ENCODE measurements at places on chromosomes 3 and 15. TPM values are rescaled to one million over a fixed set of nuclear protein-coding genes. Genes with fewer than 3 reads are reported as not detected.

- no peaks in the 10 kb centered on the region for H3K36me3 ChIP-seq
- H3K27me3 ChIP-seq: no peaks in the 10 kb centered on the region
- no peak for DNase-seq
- H3K4me3 ChIP-seq: no peak overlapping the region
- H3K27ac ChIP-seq: no peak overlapping the region
- no peaks in the 10 kb centered on the region for H3K4me1 ChIP-seq
Measured at GRCh38 chr15:27050163-27050562, 79.2 kb downstream of the GABRG3 start.

ZNF717 gene
- not detected for total RNA-seq

- H3K4me3 ChIP-seq: peak overlapping the region; percentile 20
- no peaks in the 10 kb centered on the region for H3K27me3 ChIP-seq
- no peaks in the 10 kb centered on the region for H3K4me1 ChIP-seq
- no peak overlapping the region for H3K27ac ChIP-seq
- peaks cover 13% of the 10 kb centered on the region for H3K36me3 ChIP-seq
Measured at GRCh38 chr3:189983612-189984011, 137.1 kb downstream of the P3H2 start.

DNA sequence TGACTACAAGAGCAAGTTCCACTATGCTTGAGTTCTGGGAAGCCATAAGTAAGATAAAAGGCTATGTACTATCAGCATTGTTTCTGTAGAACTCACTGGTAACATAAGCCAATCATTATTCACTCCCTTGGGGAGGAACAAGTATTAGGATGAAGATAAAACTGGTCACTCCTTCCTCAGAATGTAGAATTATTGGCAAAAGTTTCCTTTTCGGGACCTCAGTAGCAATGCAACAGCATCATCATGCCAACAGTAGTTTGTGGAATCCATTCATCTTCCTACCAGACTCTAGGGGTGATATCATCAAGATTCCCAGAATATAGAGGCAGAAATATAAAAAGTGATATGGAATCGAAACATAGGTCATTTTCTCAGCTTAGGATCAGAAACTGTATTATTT is 209.5 kb downstream of the PLOD2 start:
- H3K36me3 ChIP-seq: no peaks in the 10 kb centered on the region
- H3K4me3 ChIP-seq: no peak overlapping the region
- H3K27me3 ChIP-seq: no peaks in the 10 kb centered on the region
- no peak for DNase-seq
- H3K27ac ChIP-seq: no peak overlapping the region
- no peaks in the 10 kb centered on the region for H3K4me1 ChIP-seq

GRCh38 chr3:53377794-53378193 is 30.5 kb upstream of the DCP1A start:
- H3K27me3 ChIP-seq: no peaks in the 10 kb centered on the region
- DNase-seq: no peak
- no peaks in the 10 kb centered on the region for H3K36me3 ChIP-seq
- H3K4me3 ChIP-seq: no peak overlapping the region

GOLGA8B gene
- total RNA-seq: 30.0 TPM

PLSCR5 gene
- not detected for total RNA-seq

EPHB3 gene
- 0.80 TPM for total RNA-seq

GOLGA6A gene
- total RNA-seq: 3.3 TPM

- H3K27me3 ChIP-seq: no peaks in the 10 kb centered on the region
- H3K4me1 ChIP-seq: peaks cover 3% of the 10 kb centered on the region
- DNase-seq: no peak
- H3K36me3 ChIP-seq: no peaks in the 10 kb centered on the region
- no peak overlapping the region for H3K27ac ChIP-seq
Measured at GRCh38 chr15:101128221-101129015, 123.4 kb downstream of the CHSY1 start.

EXD1 gene
- total RNA-seq: 0.54 TPM

GRCh38 chr3:166283840-166284239 is 446.6 kb upstream of the BCHE start:
- H3K4me1 ChIP-seq: no peaks in the 10 kb centered on the region
- H3K36me3 ChIP-seq: no peaks in the 10 kb centered on the region
- no peak for DNase-seq
- no peaks in the 10 kb centered on the region for H3K27me3 ChIP-seq
- H3K27ac ChIP-seq: no peak overlapping the region
- H3K4me3 ChIP-seq: no peak overlapping the region

GRCh38 chr15:80701676-80702311 is 6.7 kb downstream of the ABHD17C start:
- H3K27ac ChIP-seq: no peak overlapping the region
- H3K4me1 ChIP-seq: peaks cover 12% of the 10 kb centered on the region
- no peaks in the 10 kb centered on the region for H3K27me3 ChIP-seq
- DNase-seq: no peak
- H3K36me3 ChIP-seq: no peaks in the 10 kb centered on the region

- H3K27ac ChIP-seq: no peak overlapping the region
- H3K4me3 ChIP-seq: no peak overlapping the region
- no peaks in the 10 kb centered on the region for H3K27me3 ChIP-seq
- H3K36me3 ChIP-seq: no peaks in the 10 kb centered on the region
Measured at GRCh38 chr3:172564499-172564898, 41.3 kb upstream of the TNFSF10 start.

ANKRD63 gene
- 0.26 TPM for total RNA-seq

GRCh38 chr3:111616417-111617105 is 21.4 kb upstream of the ZBED2 start:
- H3K27ac ChIP-seq: no peak overlapping the region
- DNase-seq: no peak
- H3K36me3 ChIP-seq: no peaks in the 10 kb centered on the region
- no peaks in the 10 kb centered on the region for H3K4me1 ChIP-seq

- H3K27ac ChIP-seq: no peak overlapping the region
- no peak overlapping the region for H3K4me3 ChIP-seq
- H3K4me1 ChIP-seq: no peaks in the 10 kb centered on the region
- DNase-seq: no peak
- H3K27me3 ChIP-seq: no peaks in the 10 kb centered on the region
Measured at GRCh38 chr15:71154607-71155200, 39.4 kb downstream of the THSD4 start.

DNA sequence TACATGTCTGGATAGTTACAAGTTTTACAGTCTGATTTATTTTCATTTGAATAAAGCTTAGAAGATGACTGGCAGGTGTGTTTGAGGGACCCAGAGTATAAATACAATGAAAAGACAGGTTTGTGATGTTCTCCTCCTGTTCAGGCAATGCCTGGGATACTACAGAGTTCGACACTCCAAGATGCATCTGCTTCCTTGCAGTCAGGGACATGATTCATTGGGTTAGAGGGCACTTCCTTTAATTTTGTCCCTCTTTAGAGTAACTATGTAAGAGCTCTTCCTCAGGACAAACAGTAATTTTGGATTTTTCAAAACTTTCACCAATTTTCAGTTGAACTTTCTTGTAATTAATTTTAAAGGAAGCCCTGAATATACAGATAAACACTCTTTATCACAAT is 102.0 kb downstream of the LMLN start:
- DNase-seq: no peak
- no peaks in the 10 kb centered on the region for H3K36me3 ChIP-seq
- no peak overlapping the region for H3K27ac ChIP-seq
- no peaks in the 10 kb centered on the region for H3K27me3 ChIP-seq
- no peak overlapping the region for H3K4me3 ChIP-seq

DNA sequence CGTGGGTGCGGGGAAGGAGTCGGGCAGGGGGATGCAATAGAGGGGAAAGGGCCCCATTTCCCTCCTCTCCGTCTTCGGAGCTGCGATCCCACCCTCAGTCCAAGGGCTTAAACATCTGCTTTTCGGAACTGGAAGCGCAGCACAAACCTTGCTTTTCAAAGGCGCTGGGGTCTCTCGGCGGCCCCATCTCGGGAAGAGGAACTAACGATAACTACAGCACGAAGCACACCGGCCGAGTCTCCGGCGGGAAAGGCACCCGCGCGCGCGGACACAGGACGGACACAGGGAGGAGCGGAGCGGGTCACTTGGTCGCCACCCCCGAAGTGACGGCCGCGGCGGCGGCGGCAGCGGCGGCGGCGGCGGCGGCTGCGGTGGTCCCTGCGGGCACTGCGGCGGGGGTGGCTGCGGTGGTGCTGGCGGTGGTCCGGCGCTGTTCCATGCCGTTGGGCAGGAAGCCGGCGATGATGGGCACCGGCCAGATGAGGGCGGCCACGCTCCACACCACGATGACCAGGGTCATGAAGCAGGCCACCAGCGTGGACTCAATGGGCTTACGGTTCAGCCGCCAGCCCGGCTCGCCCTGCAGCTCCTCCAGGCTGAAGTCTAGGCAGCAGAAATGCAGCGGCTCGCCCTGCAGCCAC is 1.1 kb downstream of the TMEM158 start:
- no peaks in the 10 kb centered on the region for H3K36me3 ChIP-seq
- H3K4me1 ChIP-seq: peaks cover 4% of the 10 kb centered on the region
- H3K27me3 ChIP-seq: no peaks in the 10 kb centered on the region
- H3K4me3 ChIP-seq: peak overlapping the region; percentile 95
- DNase-seq: peak; percentile 31

- no peak overlapping the region for H3K4me3 ChIP-seq
- H3K27ac ChIP-seq: no peak overlapping the region
- no peaks in the 10 kb centered on the region for H3K27me3 ChIP-seq
- H3K4me1 ChIP-seq: no peaks in the 10 kb centered on the region
- no peak for DNase-seq
Measured at GRCh38 chr3:57586778-57587177, 10.4 kb downstream of the ARF4 start.

DNA sequence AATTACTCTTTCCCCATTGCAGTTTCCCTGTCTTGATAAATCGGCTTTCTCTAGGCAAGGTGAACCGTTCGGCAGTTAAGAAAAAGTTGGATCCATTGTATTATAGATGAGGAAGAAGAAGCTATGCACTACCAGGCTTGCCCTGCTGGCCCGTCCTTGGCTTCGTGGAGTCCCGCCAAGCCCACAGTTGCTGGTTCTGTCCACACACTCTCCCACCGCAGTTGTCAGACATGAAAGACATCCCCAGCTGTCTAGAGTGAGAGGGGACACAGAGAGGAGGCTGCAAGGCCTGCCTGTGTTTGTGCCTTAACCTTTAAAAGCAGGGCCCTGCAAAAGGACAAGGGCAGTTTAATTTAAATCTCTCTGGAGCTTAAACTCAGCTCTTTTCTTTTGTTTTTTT is 47.2 kb upstream of the PLCL2 start:
- no peaks in the 10 kb centered on the region for H3K4me1 ChIP-seq
- H3K36me3 ChIP-seq: no peaks in the 10 kb centered on the region
- H3K27me3 ChIP-seq: no peaks in the 10 kb centered on the region
- H3K4me3 ChIP-seq: no peak overlapping the region
- peak; percentile 46 for DNase-seq

DNA sequence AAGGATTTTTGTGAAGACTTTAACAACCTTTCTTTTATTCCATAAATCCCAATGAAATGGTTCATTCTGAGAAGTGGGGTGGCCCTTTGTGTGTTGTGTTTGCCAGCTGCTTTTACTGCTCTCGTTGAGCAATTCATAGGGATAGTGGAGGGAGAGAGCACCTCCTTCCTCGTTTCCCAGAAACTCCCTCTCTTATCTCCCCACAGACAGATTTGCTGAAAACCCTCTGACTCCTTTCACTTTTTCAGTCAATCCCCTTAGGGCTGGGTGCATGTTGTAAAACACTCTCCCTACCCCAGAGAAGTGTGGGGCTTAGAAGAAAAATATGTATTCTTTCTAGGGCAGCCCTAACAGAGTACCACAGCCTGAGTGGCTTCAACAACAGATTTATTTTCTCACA is 557.2 kb upstream of the RGMA start:
- no peaks in the 10 kb centered on the region for H3K36me3 ChIP-seq
- no peak overlapping the region for H3K27ac ChIP-seq

- no peaks in the 10 kb centered on the region for H3K36me3 ChIP-seq
- no peak overlapping the region for H3K27ac ChIP-seq
- no peaks in the 10 kb centered on the region for H3K4me1 ChIP-seq
- no peak overlapping the region for H3K4me3 ChIP-seq
- H3K27me3 ChIP-seq: no peaks in the 10 kb centered on the region
Measured at GRCh38 chr3:32913790-32914446, 37.5 kb upstream of the CCR4 start.

HCLS1 gene
- 0.86 TPM for total RNA-seq

WDR53 gene
- total RNA-seq: 17.9 TPM

GRCh38 chr3:32105291-32106131 is 909 bp upstream of the GPD1L start:
- H3K27me3 ChIP-seq: no peaks in the 10 kb centered on the region
- H3K36me3 ChIP-seq: no peaks in the 10 kb centered on the region
- H3K4me3 ChIP-seq: peak overlapping the region; percentile 78

GRCh38 chr3:139611528-139611927 is 66.2 kb downstream of the NMNAT3 start:
- no peaks in the 10 kb centered on the region for H3K36me3 ChIP-seq
- no peaks in the 10 kb centered on the region for H3K4me1 ChIP-seq
- no peak overlapping the region for H3K4me3 ChIP-seq
- no peaks in the 10 kb centered on the region for H3K27me3 ChIP-seq
- DNase-seq: no peak

DNA sequence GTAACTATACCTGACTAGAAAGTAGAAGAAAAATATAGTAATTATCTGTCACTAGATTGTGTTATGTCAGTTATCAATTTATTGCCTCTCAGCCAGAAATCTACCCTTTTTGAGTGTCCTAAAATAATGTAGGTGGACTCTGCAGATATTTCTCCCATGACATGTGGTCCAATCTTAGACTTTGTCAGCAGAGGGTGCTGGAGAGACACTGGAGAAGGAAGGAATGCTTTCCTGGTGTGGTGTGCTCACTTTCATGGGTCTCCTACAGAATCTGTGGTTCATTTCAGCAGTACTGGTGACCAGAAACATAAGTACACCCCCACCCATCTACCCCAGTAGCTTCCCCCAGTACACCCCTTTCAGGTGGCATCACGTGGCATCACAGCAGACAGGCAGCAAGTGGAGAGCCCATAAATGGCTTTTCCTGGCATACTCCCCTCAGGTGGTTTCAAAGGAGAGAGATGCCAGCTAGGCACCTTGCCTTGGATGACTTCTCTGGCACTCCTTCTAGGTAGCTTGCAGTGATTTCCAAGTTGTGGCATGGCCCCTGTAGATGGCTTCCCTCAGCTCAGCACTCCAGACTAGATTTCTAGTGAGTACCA is 114.7 kb downstream of the GADL1 start:
- H3K27ac ChIP-seq: no peak overlapping the region
- H3K4me1 ChIP-seq: no peaks in the 10 kb centered on the region
- H3K36me3 ChIP-seq: no peaks in the 10 kb centered on the region

CLEC3B gene
- not detected for total RNA-seq

- H3K27me3 ChIP-seq: no peaks in the 10 kb centered on the region
- H3K4me3 ChIP-seq: no peak overlapping the region
- no peak for DNase-seq
- H3K4me1 ChIP-seq: no peaks in the 10 kb centered on the region
- H3K36me3 ChIP-seq: no peaks in the 10 kb centered on the region
Measured at GRCh38 chr3:138625707-138626365, 17.3 kb downstream of the FAIM start.

ATP8B4 gene
- total RNA-seq: 0.24 TPM

GRCh38 chr3:117499189-117499870 is 789.8 kb downstream of the TUSC7 start:
- no peaks in the 10 kb centered on the region for H3K36me3 ChIP-seq
- no peaks in the 10 kb centered on the region for H3K4me1 ChIP-seq
- no peak for DNase-seq

GCNT3 gene
- total RNA-seq: not detected

PPP4R2 gene
- total RNA-seq: 89.9 TPM

SNX33 gene
- total RNA-seq: 24.8 TPM

UROC1 gene
- not detected for total RNA-seq

CIB1 gene
- total RNA-seq: 29.1 TPM

RPL29 gene
- 1,467 TPM for total RNA-seq

- H3K27me3 ChIP-seq: no peaks in the 10 kb centered on the region
- no peak overlapping the region for H3K27ac ChIP-seq
- no peak overlapping the region for H3K4me3 ChIP-seq
Measured at GRCh38 chr3:76811418-76811817, 228.5 kb upstream of the ROBO2 start.

RNU5B-1 gene
- total RNA-seq: not detected

ZNF620 gene
- total RNA-seq: 20.2 TPM

RGMA gene
- total RNA-seq: 39.8 TPM

Measured in H1 (cell line).